GM23338 (cell line): ENCODE measurements at places on chromosomes 7 and 10.

GRCh38 chr10:129968020-129968852 lies 4.2 kb upstream of the EBF3 start:
- no peak for DNase-seq

DNA sequence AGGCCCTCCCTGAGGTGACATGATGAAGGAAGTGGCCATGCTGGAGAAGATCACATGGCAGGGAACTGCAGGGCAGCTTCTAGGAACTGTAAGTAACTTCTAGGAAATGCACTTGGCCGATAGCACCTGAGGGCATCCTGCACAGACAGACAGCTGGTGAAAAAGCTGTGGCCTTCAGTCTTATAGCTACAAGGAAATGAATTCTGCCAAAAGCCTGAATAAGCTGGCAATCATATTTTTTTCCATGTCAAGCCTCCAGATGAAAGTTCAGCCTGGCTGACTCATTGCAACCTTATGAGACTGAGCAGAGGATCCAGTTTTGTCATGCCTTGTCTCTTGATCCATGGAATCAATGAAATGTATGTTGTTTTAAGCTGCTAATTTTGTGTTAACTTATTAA lies 91.1 kb upstream of the CACNA2D1 start:
- DNase-seq = no peak

- DNase-seq = no peak
These were observed 706.0 kb upstream of the AUTS2 start for GRCh38 chr7:68892236-68892635.

DNA sequence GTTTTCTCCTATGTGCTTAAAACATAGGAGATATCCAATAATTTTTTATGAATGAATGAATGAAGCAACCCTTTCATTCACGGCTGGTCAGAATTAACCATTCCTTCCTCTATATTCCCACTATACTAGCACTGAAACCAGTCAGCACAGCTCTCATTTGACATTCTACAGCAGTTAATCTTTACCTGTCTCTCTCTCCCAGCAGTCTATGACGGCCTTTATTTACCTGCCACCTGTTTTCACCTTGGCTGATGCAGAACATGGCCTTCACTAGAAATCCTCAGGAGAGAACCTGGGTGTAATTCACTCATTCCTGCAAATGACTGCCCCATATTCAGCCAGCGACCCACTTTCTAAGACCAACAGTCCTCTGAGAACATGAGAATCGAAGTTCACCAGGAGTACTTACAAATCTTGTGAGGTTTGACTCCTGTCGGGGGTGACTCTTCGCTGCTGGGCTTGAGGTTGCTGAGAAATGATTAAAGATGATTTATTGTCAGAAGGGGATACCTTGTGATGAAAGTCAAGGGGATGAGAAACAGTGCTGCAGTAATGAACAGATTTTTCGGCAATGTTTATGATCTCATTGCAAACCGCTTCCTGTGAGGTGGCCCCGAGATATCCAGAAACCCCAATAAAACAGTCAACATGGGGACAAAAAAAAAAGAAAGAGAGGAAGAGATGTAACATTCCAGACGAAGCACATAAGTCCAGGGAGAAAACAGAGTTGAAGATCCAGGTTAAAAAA lies 30.9 kb upstream of the PDLIM1 start:
- no peak for DNase-seq

- DNase-seq = no peak
These were observed 66.8 kb downstream of the PPP1R3C start for GRCh38 chr10:91566115-91566514.

DNA sequence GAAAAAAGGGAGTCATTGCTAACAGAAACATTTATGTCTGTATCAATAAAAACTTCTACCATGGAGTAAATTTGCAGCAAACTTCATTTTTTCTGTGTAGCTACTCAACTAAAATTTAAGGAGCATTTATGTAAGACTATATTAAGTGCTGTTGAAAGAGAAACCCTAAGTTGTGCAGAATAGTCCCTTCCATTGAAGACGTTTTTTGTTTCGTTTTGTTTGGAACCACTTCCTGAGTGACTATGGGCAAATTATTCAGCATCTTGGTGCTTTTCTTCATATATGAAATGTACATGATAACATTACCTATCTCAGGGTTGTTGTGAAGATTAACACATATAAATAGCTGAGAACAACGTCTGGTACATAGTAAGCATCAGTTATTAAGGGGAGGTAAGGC lies 24.3 kb downstream of the SEM1 start:
- DNase-seq = no peak

DNA sequence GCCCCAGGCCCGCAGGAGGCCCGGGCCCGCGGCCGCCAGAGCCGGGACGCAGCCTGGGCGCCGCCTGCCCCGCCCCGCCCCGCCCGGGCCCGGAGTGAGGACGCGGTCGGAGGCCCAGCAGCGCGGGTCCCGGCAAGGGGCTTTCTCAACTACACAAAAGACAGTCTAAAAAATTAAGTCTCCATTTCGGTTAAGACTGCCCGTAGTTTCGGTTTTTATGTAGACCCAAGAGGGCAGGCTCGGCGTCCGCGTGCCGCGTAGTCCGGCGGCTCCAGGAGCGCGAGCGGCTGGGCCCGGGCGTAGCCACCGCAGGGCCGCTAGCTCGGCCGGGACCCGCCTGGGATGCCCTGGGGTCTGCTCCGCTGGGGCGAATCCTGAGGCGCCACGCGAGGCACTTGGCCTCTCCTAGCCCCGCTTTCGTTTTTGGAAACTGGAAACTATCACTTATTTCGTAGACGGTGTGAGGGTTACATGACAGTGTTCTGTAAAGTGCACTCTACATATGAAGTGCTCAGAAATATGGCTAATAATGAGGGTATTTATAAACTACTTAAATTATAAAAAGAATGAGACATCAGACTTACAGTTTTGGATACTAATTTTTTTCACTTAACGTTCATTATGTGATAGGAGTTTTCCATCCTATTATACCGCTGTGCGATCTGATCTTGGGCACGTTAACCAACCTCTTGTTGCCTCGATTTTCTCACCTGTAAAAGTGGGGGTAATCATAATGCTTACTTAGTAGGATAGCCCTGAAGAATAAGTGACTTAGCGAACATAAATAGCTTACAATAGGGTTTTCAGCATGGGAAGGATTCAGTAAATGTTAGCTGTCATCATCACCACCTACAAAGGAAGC lies 573 bp downstream of the BLVRA start:
- DNase-seq = peak; percentile 71

- no peak for DNase-seq
These were observed 10.4 kb upstream of the FAS start for GRCh38 chr10:88980247-88980646.

- no peak for DNase-seq
These were observed 110.2 kb downstream of the SRI start for GRCh38 chr7:88109612-88110011.

- peak; percentile 69 for DNase-seq
These were observed 2.5 kb downstream of the ASB13 start for GRCh38 chr10:5663692-5664427.
